B cell (primary cell): ENCODE measurements at places on chromosomes 4 and X. TPM values are rescaled to one million over a fixed set of nuclear protein-coding genes. Genes with fewer than 3 reads are reported as not detected.
A peak's percentile ranks its signal among the peaks of the same experiment; 100 is the strongest.

The ARHGAP6 gene
- polyA plus RNA-seq, result 0.61 and 1.6 TPM in 2 replicates

The PIR gene
- not detected in 2 replicates for polyA plus RNA-seq

The POF1B gene
- 0.14 and 0.78 TPM in 2 replicates for polyA plus RNA-seq

The EOLA2 gene
- polyA plus RNA-seq, result 45.9 and 63.2 TPM in 2 replicates

The TMSB15A gene
- not detected in 2 replicates for polyA plus RNA-seq

The AMOT gene
- 0.91 and 1.2 TPM in 2 replicates for polyA plus RNA-seq

The CBLL2 gene
- not detected in 2 replicates for polyA plus RNA-seq

The MTMR8 gene
- polyA plus RNA-seq, result 0.99 and 1.8 TPM in 2 replicates

The HS6ST2 gene
- polyA plus RNA-seq, result not detected in 2 replicates

The IL21 gene
- not detected in 2 replicates for polyA plus RNA-seq

The GPR34 gene
- 0.21 TPM in 1 of 2 replicates, not detected in the other for polyA plus RNA-seq

The DNAAF6 gene
- not detected in 2 replicates for polyA plus RNA-seq

The PRRG3 gene
- polyA plus RNA-seq, result not detected in 2 replicates

The SYNPO2 gene
- 0.03 TPM in 2 replicates for polyA plus RNA-seq

The MECP2 gene
- polyA plus RNA-seq, result 20.0 and 26.5 TPM in 2 replicates

The KLB gene
- 0.01 and 0.09 TPM in 2 replicates for polyA plus RNA-seq

The FAM114A1 gene
- 0.30 and 1.8 TPM in 2 replicates for polyA plus RNA-seq

The TMPRSS11F gene
- not detected in 2 replicates for polyA plus RNA-seq

The SLC34A2 gene
- not detected in 2 replicates for polyA plus RNA-seq

The LIAS gene
- polyA plus RNA-seq, result 12.0 and 13.6 TPM in 2 replicates

- DNase-seq, result no peak
Observed at GRCh38 chr4:77175201-77175611, 18.2 kb downstream of the CCNG2 start.

GRCh38 chr4:176013476-176014247, 52.0 kb upstream of the WDR17 start:
- peak; percentile 52 for DNase-seq

DNA sequence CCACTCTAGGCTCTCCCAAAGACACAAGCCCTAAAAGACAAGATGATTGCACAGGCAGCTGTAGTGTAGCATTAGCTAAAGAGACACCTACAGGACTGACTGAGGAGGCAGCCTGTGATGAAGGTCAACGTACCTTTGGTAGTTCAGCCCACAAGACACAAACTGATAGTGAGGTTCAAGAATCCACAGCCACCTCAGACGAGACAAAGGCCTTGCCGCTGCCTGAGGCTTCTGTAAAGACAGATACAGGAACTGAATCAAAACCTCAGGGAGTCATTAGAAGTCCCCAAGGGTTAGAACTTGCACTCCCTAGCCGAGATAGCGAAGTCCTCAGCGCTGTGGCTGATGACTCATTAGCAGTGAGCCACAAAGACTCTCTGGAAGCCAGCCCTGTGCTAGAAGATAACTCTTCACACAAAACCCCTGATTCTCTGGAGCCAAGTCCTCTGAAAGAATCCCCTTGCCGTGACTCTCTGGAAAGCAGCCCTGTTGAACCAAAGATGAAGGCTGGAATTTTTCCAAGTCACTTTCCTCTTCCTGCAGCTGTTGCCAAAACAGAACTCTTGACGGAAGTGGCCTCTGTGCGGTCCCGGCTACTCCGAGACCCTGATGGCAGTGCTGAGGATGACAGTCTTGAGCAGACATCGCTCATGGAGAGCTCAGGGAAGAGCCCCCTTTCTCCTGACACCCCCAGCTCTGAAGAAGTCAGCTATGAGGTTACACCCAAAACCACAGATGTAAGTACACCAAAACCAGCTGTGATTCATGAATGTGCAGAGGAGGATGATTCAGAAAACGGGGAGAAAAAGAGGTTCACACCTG, 306.3 kb downstream of the ANK2 start:
- peak; percentile 48 for DNase-seq

DNA sequence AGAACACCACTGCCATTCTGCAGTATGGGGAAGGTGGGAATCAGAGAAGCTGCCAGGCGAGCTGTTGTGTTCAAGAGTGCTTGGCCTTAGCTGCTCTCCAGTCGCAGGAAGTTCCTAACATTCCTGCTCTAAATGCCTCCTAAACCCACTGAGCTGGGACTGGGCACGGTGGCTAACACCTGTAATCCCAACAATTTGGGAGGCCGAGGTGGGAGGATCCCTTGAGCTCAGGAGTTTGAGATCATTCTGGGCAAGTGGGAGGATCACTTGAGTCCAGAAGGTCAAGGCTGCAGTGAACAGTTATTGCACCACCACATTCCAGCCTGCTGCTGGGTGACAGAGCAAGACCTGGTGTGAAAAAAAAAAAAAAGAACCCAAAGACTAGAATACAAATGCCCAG, 690.3 kb upstream of the FAM241A start:
- DNase-seq, result no peak

- DNase-seq, result peak; percentile 47
Observed at GRCh38 chr4:78667764-78668163, 108.4 kb upstream of the BMP2K start.

DNA sequence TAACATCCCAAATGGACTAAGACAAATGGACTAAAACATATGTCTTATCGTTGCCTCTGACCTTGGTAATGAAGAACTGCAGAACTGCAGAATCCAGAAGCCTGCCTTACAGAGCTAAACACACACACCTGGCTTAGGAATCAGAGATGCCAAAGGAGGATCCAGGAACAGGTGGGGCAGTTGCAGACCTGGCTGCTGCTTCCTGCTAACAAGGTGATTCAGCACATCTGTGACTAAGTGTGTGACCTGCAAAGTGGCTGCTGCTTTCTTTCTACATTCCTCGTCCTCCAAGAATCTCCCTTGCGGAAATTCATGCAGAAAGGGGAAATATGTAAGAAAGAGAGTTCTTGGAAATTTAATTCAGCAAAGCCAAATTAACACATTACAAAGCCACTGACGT, 96.8 kb upstream of the NLGN4X start:
- DNase-seq, result no peak

- DNase-seq, result no peak
Observed at GRCh38 chrX:121782976-121783375, 735.6 kb downstream of the GLUD2 start.

- DNase-seq, result no peak
Observed at GRCh38 chr4:108049406-108049805, 59.7 kb downstream of the HADH start.

DNA sequence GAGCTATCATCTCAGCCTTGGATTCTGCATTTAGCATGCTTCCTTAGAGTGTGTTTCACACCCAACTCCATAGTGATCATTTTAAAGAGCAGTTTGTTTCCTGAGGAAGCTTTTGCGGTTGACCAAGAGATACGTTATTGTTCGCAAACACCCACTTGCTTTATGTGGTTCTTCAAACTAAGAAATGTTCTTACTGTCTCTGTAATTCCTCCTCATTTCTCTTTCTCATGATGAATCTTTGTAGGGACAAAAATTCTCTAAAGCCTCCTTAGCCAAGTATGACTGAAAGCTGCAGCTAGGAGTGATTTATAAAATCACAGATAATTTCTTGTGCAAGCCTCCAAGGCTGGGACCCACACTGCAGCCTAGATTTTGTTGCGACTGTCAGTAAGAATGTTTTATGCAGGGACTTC, 10.0 kb downstream of the TNIP3 start:
- no peak for DNase-seq

- no peak for DNase-seq
Observed at GRCh38 chr4:99945718-99946355, 581 bp downstream of the DNAJB14 start.

GRCh38 chr4:28976369-28976768, 1743.8 kb upstream of the PCDH7 start:
- no peak for DNase-seq

DNA sequence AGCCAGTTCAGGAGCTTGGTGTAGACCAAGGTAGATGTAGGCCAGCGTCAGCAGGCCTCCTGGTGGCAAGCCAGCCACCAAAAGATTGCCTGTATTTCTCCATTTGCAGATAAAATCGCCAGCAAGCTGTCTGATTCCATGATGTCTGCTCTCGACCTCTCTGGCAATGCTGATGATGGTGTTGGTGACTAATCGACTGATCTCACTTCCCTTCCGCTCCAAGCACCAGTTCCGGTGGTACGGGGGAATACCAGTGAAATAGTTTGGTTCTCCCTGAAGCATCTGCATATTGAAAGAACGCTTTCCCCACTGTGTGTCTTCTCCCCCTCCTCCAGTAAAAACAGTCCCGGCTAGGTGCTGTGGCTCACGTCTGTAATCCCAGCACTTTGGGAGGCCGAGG, 30.4 kb downstream of the GNL3L start:
- DNase-seq, result no peak

GRCh38 chr4:94974773-94975172, 217.0 kb downstream of the BMPR1B start:
- no peak for DNase-seq

DNA sequence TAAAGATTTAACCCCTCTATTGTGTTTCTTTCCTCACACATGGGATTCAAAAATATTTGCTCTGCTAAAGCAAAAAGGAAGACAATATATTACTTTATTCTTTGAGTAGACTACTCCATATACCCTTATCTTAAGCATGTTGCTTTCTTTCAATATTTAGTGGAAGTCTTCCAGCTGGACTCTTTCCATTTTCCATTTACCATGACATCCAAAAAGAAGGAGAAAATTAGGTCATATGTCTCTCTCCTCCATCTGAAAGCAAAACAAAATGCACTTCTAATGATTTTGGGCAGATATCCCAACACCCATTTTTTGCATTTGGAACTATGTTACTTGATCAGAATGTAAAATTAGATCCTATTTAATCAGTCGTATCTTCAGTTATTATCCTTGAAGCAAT, 1336.5 kb downstream of the PCDH19 start:
- DNase-seq, result no peak

DNA sequence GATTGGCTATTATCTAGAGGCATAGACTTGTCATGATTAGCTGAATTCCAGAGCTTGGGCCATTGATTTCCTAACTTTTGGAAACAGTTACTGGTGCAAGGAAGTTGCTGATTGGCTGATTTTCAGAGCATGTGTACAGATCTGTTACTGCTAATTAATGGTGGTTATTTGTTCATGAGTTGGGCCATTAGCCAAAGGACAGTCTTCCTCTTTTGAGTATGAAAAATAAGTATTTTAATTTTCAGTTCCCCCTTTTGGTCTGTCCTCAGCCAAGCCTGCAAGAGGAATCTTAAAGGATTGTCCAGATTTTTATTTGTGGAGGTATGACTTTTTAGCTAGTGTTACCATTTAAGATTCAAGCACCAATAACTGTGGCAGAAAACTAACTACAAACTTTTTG, 7.0 kb upstream of the DSPP start:
- no peak for DNase-seq

GRCh38 chr4:6494431-6495295, 22.2 kb upstream of the PPP2R2C start:
- no peak for DNase-seq

GRCh38 chrX:75421688-75422230, 101.1 kb downstream of the ZDHHC15 start:
- no peak for DNase-seq

DNA sequence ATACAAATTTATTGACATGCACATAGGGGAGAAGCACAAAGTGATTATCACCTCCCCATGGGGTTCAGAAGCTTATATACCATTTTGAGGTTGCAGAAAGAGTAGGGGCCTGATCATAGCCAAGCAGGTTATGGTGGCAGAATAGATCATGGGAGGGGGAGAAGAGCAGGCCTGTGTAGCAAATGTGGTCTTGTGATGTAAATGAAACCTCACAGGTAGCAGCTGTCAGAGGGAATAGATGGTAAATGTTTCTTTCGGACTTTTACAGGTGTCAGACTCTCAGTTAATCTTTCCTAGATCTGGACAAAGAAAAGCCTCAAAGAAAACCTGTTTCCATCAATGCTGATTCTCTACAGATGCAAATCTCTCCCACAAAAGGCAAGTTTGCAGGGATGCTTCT, 84.4 kb downstream of the CFAP299 start:
- DNase-seq, result no peak
